ENCODE measurements at places on chromosomes 7 and 10.
A peak's percentile ranks its signal among the peaks of the same experiment; 100 is the strongest.

DNA sequence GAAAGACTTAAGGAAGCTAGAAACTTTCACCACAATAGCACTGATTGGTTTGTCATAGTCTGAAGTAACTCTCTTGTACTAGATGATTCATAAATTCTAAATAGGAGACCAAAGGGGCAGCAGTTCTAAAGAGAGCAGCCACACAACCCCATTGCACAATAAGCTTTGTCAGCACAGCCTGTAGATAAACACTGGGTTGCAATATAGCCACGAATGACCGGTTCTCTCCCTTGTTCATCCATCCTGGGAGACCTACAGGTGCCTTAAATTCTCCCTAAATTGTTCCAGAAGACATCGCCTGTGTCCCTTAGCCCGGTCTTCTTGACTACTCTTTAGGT, 167.0 kb downstream of the SNX13 start:
- DNase-seq, result no peak

- DNase-seq, result peak; percentile 94
Measured at GRCh38 chr7:25854608-25855497, 297.1 kb upstream of the NFE2L3 start.

DNA sequence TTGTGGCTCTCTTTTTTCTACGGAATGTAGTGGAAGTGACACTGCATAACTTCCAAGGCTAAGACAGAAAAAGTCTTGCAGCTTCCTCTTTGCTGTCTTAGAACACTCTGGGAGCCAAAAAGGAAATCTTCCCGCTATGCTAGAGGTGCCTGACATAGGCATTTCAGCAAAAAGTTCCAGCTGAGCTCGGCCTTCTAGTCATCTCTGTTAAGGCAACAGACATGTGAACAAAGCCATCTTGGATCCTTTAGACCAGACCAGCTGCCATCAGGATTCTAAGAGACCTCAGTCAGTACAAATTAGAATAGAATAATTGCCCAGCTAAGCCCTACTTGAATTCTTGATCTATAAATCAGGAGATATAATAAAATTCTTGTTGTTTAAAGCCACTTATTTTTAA, 16.3 kb upstream of the COL1A2 start:
- no peak for DNase-seq

GRCh38 chr7:129311429-129311828, 86.6 kb downstream of the AHCYL2 start:
- no peak for DNase-seq

- no peak for DNase-seq
Measured at GRCh38 chr7:91776171-91776570, 104.3 kb downstream of the MTERF1 start.

DNA sequence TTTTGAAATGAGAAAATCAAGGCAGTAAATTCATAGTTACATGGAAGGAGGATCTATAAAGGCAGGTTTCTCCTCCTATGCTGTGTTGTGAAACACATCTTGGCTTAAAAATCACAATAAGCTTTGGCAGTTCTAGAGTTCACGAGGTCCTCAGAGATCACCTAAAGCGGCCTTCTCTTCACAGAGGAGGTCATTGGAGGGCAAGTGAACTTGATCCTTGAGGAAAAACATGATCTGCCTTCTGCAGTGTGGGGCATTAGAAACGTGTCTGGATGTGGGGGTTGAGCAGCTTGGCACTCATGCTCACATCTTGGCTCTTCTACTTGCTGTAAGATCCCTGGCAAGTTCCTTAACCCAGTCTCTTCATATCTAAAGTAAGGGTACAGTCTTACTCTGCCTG, 96.1 kb upstream of the BMPER start:
- DNase-seq, result no peak

- no peak for DNase-seq
Measured at GRCh38 chr10:14023673-14024328, 306.9 kb downstream of the FRMD4A start.

DNA sequence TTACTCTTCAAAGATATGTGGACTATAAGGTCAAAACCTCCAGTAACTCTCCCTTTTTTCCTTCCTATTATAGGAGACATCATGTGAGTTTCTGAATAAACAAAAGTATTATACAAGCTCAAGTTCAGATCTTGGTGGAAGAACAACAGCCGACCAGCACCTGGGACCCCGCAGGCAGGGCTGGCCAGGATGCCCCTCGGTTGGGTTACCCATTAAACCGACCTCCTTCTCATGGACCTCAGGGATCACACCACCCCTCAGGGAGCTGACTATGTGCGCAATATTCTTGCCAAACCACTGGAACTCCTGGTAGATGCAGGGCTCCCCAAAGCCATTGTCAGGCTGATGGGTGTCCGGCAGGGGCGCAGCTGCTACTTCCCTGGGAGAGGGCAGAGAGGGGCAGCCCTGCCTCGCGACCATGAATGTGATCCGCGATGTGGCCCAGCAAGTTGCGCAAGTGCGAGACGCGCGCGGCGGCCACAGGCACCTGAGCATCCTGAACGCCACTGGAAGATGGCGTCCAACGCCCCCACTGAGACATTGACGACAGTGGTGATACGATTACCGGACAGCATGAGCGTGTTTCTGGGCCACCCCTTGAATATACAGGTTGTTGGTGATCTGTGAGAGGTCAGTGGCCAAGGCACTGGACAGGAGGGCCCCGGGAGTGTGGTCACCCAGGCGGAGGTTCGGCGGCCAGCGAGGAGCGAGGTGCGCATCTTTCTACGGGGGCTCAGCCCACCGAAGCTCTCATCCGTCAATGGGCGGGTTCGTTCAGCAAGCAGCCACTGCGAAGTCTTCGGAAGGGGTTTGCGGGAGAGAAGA, 161.3 kb downstream of the IPMK start:
- no peak for DNase-seq

DNA sequence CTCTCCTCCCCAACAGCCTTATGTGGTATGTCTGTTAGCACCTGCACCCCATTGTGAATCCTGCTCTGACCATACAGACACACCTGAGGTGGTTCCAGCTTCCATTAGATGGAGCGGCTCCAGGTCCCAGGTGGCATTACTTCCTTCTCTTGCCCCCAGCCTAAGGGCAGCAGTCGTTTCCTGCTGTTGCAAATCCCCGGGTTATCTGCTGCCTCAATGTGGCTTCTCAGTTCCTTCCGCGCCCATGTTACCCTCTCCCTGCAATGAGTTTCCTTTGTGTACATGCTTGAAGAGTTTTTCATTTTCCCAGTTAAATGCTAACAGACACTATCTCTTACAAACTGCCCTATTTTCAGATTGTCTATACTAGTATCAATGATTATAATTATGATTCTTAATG, 62.8 kb upstream of the PRKCQ start:
- no peak for DNase-seq

DNA sequence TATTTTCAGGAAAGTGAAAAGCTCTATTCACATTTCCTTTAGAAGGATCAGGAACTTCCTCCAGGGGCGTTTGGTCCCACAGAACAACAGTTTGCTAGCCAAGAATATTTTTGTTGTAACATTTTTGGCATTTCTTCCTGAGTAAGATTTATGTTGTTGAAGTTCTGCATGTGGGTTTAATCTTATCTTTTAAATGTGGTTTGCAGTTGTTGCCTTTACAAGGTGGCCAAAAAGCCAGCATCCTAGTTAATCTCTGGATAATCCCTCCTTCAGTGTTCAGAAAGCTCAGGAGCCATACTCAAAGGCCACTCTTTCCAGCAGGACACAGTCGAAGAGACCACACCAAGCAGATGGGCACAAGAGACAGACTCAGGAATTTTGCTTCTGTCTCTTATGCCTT, 30.0 kb downstream of the SLC26A4 start:
- no peak for DNase-seq

GRCh38 chr7:138813945-138814344, 15.9 kb upstream of the ATP6V0A4 start:
- no peak for DNase-seq

DNA sequence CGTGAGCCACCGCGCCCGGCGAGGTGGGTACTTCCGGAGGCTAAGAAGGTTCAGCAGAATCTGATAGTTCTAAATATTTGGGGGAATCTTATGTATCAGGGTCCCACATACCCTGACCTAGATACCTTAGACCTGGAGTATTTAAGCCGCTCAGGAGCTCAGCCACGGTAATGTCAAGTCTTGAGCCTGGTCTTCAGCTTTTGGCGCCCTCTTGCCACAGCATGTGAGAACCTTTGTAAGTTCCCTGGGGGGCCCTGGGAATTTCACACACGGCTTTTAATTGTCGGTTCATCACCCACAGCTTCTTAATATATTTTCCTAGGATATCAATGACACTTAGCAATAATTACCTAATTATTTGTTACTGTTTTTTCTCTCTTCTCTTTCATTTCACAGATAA, 324.3 kb upstream of the GALNT17 start:
- DNase-seq, result no peak

GRCh38 chr10:47349941-47350371, 1.8 kb downstream of the RBP3 start:
- DNase-seq, result no peak

DNA sequence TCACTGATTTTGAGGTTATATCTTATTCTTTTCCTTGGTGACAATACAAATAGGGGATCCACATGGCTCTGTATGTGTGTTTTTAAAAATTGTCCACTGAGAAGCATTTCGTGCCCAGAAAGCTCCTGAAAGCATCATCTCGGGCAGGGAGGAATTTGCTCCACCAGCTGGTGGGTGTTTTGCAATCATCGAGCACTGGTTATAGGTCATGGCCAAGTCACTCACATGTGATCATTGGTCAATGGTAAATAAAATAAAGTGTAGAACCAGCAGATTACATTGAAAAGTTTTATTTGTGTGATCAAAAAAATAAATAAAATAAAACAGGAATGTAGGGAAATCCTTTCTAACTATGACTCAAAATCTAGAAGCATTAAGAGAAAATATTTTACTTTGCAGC, 23.0 kb upstream of the SNX13 start:
- no peak for DNase-seq

- DNase-seq, result no peak
Measured at GRCh38 chr7:107122486-107122911, 46.3 kb upstream of the HBP1 start.

DNA sequence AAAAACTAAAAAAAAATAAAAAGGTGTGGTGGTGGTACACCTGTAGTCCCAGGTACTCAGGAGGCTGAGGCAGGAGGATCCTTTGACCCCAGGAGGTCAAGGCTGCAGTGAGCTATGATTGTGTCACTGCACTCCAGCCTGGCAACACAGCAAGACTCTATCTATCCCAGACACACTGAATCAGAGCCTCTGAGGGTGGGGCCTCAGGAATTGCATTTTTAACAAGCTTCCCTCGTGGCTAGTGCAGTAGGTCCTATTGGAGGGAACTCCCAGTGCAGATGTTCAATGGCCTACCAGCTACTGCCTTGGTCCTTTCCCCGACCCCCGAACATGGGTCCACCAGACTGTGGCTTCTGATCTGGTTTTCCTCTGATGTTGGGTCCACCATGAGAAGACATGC, 14.9 kb downstream of the STRA8 start:
- DNase-seq, result no peak

DNA sequence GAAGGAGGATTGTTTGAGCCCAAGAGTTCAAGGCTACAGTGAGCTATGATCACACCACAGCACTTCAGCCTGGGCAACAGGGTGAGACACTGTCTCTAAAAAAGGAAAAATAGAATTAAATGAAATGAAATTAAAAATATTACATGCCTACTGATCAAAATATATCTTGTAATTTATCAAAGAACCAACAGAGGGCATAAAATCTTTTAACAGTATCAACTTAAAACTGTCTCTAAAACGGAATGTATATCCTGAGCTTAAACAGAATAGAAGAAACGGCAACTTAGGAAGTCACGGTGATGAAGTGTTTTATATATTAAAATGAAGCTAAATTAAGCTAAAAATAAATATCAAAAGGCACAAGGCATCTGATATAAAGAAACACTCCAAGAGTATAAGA, 78.8 kb downstream of the MTPAP start:
- no peak for DNase-seq

DNA sequence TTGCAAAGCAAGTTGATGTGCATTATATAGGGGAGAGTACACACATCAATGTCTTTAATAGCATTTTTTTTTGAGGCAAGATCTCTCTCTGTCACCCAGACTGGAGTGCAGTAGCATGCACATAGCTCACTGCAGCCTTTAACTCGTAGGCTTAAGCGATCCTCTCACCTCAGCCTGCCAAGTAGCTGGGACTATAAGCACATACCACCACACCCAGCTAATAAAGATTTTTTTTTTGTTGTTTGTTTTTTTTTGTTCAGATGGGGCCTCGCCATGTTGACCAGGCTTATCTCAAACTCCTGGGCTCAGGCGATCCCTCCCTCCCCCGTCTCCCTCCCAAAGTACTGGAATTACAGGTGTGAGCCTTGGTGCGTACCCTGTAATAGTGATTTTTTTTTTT, 1.5 kb downstream of the UMAD1 start:
- DNase-seq, result no peak

- DNase-seq, result peak; percentile 78
Measured at GRCh38 chr10:110398419-110399105, 93.8 kb upstream of the SMNDC1 start.

GRCh38 chr10:30383356-30383755, 34.3 kb upstream of the MTPAP start:
- no peak for DNase-seq

DNA sequence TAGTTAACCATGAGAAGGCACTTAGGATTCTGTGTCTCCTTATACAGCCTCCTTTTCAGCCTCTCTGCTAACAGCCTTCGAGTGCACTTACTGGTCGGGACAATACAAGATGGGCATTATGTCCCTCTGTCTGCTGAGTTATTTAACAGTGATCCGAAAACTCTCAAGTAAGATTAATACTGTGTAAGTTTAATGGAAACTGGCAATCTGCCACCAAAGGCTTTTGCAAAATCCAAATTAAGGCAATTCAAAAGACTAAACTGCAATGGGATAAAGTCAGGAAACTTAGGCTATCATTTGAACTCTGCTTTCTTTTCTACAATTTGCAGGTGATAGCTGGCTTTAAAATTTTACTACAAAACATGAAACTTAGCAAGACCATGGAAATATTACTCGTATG, 477.8 kb downstream of the TFEC start:
- no peak for DNase-seq

- DNase-seq, result no peak
Measured at GRCh38 chr7:117279931-117280557, 42.8 kb downstream of the WNT2 start.

- DNase-seq, result no peak
Measured at GRCh38 chr10:58335306-58336005, 650 bp downstream of the UBE2D1 start.

GRCh38 chr7:5492636-5493020, 69.0 kb upstream of the TNRC18 start:
- no peak for DNase-seq

GRCh38 chr7:69438584-69439412, 159.5 kb upstream of the AUTS2 start:
- no peak for DNase-seq

- no peak for DNase-seq
Measured at GRCh38 chr10:48794074-48794473, 109.4 kb downstream of the WDFY4 start.

DNA sequence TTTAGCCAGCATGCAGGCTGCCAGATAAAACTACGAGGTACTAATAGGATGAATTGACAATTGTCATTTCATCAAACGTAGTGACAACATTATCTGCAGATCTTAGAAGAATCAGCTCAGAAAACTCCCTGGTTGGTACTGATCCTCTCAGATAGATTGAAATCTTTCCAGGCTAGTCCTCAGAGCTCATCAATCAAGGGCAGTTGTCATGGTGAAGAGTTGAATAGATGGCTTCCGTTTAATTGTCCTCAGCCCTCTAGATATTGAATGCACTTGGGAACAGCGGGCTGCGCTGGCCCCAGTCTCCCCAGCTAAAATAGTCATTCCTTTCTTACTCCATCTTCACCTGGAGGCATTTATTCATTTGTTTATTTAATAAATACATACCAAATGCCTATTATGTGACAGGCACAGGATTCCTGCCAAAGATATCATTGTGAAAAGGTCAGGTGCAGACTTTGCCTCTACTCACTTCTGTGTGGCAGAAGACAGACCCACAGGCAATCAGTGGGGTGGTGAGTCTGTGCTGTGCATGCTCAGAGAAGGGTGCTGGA, 1081.6 kb downstream of the TYW1 start:
- DNase-seq, result no peak
